MM.1S (cell line): ENCODE measurements at places on chromosomes 3 and 15.

DNA sequence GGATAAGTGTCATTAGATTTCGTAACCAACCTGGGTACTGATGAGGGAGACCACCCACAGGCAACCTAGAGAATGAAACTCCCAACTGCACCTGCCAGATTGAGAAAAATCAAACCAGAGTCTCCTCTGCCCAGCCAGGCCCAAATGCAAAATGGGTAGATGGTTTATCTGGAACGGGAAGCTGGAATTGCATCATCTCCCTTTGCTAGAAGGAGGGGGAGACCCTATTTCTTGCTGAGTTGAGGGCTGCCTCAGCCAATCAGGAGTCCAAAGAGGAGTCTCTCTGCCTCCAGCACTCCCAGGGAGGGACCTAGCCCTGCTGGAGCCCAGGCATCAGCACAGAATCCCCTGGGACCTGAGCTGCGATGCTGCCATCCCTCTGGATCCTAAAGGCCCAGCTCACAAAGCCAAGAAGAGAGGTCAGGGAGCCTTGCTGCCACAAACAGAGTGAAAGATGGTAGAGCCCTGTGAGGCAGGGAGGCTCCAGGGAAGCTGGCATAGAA is 8.1 kb downstream of the RMDN3 start:
- H3K27me3 ChIP-seq: no peaks in the 10 kb centered on the region
- H3K36me3 ChIP-seq: peaks cover 10% of the 10 kb centered on the region

DNA sequence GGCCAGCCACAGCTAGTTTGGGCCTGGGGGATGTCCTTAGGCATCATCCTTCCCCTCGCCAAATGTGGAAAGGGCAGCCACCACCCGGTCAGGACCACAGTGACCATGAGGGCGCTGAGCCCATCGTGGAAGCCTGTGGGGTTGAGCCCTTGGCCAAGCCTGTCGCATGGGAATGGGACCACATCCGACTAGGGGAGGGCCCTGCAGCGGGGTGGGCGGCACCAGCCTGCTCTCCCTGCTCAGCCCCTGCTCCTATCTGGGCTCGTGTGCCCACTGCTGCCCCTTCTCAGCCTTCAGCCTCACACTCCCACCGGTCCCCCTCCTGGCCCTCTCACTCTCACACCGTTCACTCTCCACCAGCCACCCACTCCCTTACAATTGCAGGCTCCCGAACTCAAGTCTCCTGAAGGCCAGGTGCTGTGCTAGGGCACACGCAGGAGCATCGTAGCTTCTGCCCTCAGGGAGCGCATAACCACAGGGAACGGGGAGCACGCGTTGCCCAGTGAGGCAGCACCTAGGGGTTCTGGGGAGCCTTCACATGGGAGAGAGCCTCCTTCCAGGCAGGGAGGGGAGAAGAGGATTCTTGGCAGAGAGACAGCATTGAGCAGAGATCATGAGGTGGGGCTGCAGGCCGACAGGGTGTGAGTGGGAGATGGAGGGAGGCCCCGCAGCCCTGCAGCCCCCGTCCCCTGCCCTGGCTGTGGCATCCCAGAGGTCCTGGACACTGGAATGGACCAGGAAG is 26.1 kb downstream of the LOXL1 start:
- H3K36me3 ChIP-seq: no peaks in the 10 kb centered on the region
- peaks cover 9% of the 10 kb centered on the region for H3K4me1 ChIP-seq
- H3K4me3 ChIP-seq: no peak overlapping the region
- H3K27ac ChIP-seq: no peak overlapping the region

DNA sequence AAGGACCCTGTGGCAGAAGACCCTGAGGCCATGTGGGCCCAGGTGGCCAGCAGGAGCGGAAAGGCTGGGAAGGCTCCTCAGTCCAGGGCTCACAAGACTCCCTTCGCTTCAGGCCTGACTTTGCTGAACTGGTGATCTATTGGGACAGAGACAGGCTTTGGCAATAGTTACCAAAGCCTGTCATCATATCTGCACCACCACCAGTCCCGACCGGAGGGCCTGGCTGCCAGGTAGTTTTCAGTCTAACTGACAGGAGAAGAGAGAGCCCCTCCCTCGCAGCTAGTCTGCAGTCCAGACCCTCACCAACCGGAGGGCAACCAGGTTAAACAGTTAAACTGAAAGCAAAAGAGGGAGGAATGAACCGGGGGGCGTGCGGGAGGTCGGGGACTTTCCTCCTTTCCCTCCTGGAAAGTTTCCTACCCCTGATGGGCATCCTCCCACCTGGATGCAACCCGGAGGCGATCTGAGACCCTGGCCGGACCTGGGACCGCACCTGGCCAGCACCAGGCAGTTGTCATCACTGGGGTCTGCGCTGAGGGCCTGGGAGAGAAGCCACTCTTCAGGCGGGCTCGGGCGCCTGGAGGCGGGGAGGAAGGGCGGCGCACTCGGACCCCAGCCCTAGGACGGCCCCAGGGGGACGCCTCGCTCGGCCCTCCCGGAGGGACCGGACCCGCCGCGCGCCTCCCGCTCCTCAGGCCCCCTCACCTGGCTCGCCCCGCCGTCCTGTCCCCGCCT is 435 bp downstream of the RAB27A start:
- no peaks in the 10 kb centered on the region for H3K36me3 ChIP-seq
- no peaks in the 10 kb centered on the region for H3K27me3 ChIP-seq
- peaks cover 21% of the 10 kb centered on the region for H3K4me1 ChIP-seq

DNA sequence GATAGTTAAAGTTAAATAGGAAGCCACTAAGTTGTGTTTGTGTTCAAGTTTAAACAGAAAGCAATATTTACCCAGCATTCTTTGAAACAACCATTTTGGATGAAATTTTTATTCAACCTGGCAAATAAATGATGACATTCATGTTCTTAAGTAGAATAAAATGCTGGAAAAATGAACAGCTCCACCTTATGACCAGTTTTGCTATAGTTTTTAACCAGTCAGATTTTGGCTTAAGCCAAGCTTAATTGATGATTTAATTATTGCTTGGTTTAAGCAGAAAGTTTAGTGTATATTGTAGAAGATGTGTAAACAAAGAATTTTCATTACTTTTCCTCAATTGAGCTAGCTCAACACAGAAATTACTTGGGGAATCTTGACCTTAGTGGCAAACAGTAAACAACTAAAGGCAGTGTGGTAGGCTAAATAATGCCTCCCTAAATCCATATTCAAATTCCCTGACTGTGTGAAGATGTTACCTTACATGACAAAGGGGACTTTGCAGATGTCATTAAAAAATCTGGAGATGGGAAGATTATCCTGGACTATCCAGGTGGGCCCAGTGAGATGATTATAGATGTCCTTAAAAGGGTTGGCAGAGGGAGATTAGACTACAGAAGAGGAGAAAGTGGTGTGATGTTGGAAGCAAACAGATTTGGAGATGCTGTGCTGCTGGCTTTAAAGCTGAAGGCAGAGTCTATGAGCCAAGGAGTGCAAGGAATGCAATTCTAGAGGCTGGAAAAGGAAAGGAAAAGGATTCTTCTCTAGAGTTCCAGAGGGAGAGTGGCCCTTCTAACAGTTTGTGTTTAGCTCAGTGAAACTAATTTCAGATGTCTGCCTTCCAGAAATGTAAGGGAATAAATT is 448.6 kb upstream of the GOLIM4 start:
- no peak for DNase-seq
- H3K27ac ChIP-seq: no peak overlapping the region
- no peaks in the 10 kb centered on the region for H3K27me3 ChIP-seq
- no peaks in the 10 kb centered on the region for H3K36me3 ChIP-seq
- H3K4me3 ChIP-seq: no peak overlapping the region

GRCh38 chr15:97684249-97684648 is 276.3 kb upstream of the ARRDC4 start:
- no peaks in the 10 kb centered on the region for H3K27me3 ChIP-seq
- no peak overlapping the region for H3K27ac ChIP-seq
- H3K36me3 ChIP-seq: no peaks in the 10 kb centered on the region
- no peak overlapping the region; the same call in 1 of the 2 replicates for H3K4me3 ChIP-seq

DNA sequence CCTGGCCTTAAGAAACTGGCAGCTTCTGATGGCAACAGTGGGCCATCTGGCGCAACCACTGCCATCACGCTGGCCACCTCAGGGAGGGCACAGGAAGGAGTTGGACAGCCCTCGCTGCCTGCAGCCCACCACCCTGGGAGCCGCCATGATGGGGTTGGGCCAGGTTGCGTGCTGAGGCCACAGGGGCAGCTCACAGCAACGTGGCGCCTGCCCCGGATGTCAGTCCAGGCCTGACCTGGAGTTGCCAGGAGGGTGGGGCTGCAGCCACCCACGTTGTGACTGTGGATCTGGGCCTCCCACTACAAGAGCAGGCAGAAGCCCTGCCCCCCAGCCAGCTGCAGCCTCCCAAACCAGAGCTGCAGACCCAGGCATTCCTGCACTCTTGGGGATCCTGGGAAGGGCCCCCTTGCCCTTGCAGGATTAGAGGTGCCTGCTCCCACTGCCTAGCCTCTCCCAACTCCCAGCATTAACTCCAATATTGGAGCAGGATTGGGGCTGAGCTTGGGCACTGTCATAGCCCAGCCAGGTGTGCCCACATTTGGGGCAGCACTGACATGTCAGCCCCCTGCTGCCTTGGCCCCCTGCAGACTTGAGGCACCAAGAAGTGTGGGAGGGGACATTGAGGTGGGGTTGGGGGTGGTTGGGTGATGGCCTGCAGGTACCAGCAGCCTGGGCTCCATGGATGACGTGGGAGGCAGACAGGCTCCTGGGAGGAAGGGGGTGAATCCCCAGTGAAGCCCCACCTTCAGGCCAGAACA is 468.9 kb upstream of the CCDC54 start:
- H3K27me3 ChIP-seq: no peaks in the 10 kb centered on the region
- H3K27ac ChIP-seq: no peak overlapping the region
- H3K36me3 ChIP-seq: no peaks in the 10 kb centered on the region
- H3K4me1 ChIP-seq: no peaks in the 10 kb centered on the region
- no peak overlapping the region for H3K4me3 ChIP-seq
- DNase-seq: no peak

- no peak for DNase-seq
- H3K36me3 ChIP-seq: no peaks in the 10 kb centered on the region
- H3K27ac ChIP-seq: no peak overlapping the region
These were observed 21.5 kb downstream of the ALCAM start for GRCh38 chr3:105388176-105388575.

GRCh38 chr15:89864958-89865739 is 28.6 kb downstream of the AP3S2 start:
- H3K36me3 ChIP-seq: no peaks in the 10 kb centered on the region
- no peak overlapping the region for H3K27ac ChIP-seq
- H3K4me3 ChIP-seq: no peak overlapping the region
- H3K27me3 ChIP-seq: no peaks in the 10 kb centered on the region
- DNase-seq: no peak

DNA sequence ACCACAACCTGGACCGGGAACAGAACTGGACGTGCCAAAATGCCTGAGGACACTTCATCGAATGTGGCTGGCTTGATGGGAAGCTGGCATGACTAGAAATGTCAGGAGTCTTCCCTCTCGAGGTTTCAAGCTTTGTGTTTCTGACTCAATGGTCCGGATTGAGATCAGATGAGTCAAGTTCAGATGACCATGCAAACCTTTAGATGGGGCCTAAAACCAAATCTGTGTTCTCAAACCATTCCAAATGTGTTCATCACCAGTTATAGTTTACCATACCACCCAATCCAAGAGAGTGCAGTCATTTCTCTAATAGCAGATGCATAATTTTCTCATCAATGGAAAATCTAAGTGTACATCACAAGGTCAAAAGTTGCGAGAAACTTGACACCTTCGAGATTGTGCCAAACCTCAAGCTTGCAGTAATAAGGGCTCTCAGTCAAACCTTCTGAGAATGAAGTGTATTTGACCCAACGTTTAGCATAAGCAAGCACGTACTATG is 369.1 kb downstream of the RORA start:
- no peaks in the 10 kb centered on the region for H3K36me3 ChIP-seq
- DNase-seq: no peak
- H3K4me3 ChIP-seq: no peak overlapping the region
- no peaks in the 10 kb centered on the region for H3K27me3 ChIP-seq

GRCh38 chr3:32154205-32154579 is 47.8 kb downstream of the GPD1L start:
- H3K36me3 ChIP-seq: no peaks in the 10 kb centered on the region
- DNase-seq: no peak
- no peak overlapping the region for H3K4me3 ChIP-seq
- no peaks in the 10 kb centered on the region for H3K27me3 ChIP-seq
- H3K27ac ChIP-seq: no peak overlapping the region
- H3K4me1 ChIP-seq: no peaks in the 10 kb centered on the region

DNA sequence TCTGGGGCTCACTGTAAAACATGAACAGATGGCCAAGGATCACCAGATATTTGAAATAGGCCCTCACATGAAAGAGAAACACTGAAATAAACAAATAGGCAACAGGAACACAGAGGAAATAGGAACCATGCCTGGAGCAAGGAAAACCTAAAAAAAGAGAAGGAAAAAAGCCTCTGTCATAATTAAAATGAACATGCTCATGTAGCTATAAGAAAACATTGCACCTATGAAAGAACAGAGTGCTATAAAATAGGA is 102.4 kb downstream of the RAB11A start:
- H3K4me1 ChIP-seq: no peaks in the 10 kb centered on the region
- H3K36me3 ChIP-seq: no peaks in the 10 kb centered on the region
- H3K27me3 ChIP-seq: no peaks in the 10 kb centered on the region; the same call in 1 of the 2 replicates

- H3K36me3 ChIP-seq: no peaks in the 10 kb centered on the region
- no peak for DNase-seq
- H3K4me1 ChIP-seq: no peaks in the 10 kb centered on the region
- H3K27me3 ChIP-seq: no peaks in the 10 kb centered on the region
These were observed 53.7 kb downstream of the TRIM42 start for GRCh38 chr3:140731440-140732119.

- H3K4me3 ChIP-seq: no peak overlapping the region
- 0 out of 2 replicates have a peak, but pooled peaks cover 3% of the 10 kb centered on the region for H3K4me1 ChIP-seq
- DNase-seq: no peak
- H3K27ac ChIP-seq: no peak overlapping the region
- no peaks in the 10 kb centered on the region for H3K27me3 ChIP-seq
These were observed 130.6 kb downstream of the DOCK3 start for GRCh38 chr3:50805321-50805720.

DNA sequence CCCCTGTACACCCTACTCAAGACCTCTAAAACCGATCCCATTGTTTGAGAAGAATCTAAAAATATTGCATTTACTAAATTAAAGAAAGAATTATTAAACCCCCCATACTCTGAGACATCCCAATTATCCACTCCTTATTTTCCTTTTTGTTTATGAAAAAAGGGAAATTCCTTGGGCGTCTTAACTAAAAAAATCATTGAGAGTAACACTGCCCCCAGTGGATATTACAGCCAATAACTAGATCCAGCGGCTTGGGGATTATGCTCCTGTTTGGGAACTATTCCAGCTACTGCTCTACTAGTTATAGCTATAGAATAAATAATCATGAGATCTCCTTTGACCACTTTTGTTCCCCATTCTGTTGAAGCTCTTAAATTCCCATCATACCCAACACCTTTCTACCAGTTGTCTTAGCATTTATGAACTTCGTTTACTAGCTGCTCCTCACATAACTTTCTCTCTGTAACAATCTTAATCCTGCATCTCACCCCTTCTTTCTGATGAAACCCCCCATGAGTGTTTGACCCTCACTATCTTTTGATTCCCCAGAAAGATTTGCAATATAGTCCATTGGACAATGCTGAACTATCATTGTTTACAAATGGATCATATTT is 12.7 kb upstream of the CFAP91 start:
- no peaks in the 10 kb centered on the region for H3K36me3 ChIP-seq
- H3K27me3 ChIP-seq: no peaks in the 10 kb centered on the region
- H3K27ac ChIP-seq: no peak overlapping the region
- H3K4me3 ChIP-seq: no peak overlapping the region
